Sigmoid colon (tissue), 7 donors: ENCODE measurements at places on chromosomes 11 and 22. TPM values are rescaled to one million over a fixed set of nuclear protein-coding genes. Genes with fewer than 3 reads are reported as not detected.

The ZP1 gene
- not detected for total RNA-seq

The SYNGR1 gene
- 21.9 TPM for total RNA-seq

DNA sequence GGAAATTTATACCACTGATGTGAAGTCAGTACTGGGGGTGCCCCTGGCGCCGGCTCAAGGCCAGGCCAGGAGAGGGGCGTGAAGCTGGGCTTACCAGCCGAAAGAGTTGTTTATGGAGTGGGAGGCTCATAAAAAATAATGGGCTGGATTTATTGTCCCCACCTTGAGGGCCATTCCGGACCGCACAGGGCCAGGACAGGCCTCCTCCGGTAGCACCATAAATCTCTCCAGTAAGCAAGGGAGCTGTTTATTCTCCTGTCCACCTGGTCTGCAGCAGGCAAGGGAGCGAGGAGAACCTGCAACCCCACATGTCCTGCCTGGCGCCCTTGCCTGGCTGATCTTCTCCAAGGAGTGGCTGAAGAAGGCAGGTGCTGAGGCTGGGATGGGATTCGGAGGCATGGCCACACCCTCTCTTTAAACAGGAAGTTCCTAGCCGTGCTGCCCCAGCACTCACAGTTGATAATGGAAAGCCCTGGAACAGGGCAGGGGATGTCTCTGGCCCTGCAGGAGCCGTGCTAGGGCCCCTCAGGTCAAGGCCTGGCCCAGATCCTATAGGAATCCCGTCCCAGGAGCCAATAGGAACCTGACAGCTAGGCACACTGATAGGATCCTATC is 65.1 kb downstream of the SCUBE1 start:
- peaks cover 4% of the 10 kb centered on the region for H3K27me3 ChIP-seq
- no peak overlapping the region for H3K4me3 ChIP-seq
- H3K36me3 ChIP-seq: no peaks in the 10 kb centered on the region
- no peak overlapping the region for H3K27ac ChIP-seq
- no peak for DNase-seq
- peaks cover 7% of the 10 kb centered on the region for H3K4me1 ChIP-seq

The MFRP gene
- total RNA-seq: 0.14 TPM

DNA sequence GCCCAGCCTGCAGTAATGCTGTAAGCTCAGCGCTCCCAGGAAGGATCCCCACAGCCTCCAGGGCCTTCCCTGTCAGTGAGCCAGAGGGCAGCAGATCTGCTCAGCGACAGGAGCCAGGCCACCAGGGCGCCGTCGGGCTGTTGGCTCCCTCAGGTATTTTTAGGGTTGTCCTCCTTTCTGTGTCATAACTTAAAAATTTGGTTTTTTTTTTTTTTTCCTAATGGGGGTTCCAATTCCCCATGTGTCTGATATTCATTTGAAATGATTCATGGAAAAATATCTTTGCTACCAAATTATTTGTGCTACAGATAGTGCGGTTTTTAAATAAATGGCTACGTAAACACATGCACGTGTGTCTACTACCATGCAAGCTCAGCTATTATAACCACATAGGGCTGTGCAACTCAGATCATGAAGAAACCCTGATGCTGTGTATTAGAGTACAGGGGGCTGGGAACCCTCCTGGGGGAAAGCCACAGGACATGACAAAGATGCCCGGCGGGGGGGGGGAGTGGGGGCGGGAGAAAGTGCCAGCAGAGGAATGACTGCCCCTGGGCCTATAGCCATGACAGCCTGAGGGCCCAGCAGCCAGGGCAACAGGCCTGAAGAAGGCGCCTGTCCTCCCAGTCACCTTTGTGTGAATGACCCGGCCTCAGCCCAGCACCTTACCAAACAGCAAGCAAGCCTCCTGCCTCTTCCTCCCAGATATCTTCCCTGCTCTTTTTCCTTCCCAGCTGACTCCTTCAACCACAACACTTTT is 89.3 kb downstream of the NAT10 start:
- no peaks in the 10 kb centered on the region for H3K36me3 ChIP-seq
- H3K27me3 ChIP-seq: no peaks in the 10 kb centered on the region
- H3K4me1 ChIP-seq: peaks cover 15% of the 10 kb centered on the region
- no peak overlapping the region for H3K27ac ChIP-seq

GRCh38 chr22:19143967-19144400 is 467 bp downstream of the ESS2 start:
- H3K4me1 ChIP-seq: no peaks in the 10 kb centered on the region
- peaks cover 3% of the 10 kb centered on the region for H3K27me3 ChIP-seq
- peak overlapping the region; percentile 82 for H3K27ac ChIP-seq
- peaks cover 34% of the 10 kb centered on the region for H3K36me3 ChIP-seq
- DNase-seq: no peak
- H3K4me3 ChIP-seq: peak overlapping the region; percentile 82

The FXYD2 gene
- total RNA-seq: 4.1 TPM

DNA sequence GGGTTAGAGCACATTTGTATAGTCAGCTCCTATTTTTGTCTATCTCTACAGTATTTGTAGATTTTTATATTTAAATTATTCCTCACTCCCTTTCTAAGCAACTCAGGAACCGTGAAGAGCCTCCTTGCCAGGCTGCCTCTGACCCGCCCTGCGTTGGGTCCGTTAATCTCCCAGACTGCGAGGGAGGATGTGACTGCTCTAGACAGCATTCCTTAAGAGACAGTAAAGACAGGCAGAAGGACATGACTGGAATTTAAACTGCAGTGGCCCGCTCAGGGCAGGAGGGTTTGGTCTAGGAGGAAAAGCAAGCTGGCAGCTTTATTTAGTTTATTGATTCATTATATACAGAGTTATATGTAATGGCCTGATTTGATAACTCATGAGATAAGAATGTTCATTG is 413.7 kb downstream of the TMEM135 start:
- H3K36me3 ChIP-seq: no peaks in the 10 kb centered on the region
- DNase-seq: no peak
- no peak overlapping the region for H3K4me3 ChIP-seq
- H3K27me3 ChIP-seq: no peaks in the 10 kb centered on the region

DNA sequence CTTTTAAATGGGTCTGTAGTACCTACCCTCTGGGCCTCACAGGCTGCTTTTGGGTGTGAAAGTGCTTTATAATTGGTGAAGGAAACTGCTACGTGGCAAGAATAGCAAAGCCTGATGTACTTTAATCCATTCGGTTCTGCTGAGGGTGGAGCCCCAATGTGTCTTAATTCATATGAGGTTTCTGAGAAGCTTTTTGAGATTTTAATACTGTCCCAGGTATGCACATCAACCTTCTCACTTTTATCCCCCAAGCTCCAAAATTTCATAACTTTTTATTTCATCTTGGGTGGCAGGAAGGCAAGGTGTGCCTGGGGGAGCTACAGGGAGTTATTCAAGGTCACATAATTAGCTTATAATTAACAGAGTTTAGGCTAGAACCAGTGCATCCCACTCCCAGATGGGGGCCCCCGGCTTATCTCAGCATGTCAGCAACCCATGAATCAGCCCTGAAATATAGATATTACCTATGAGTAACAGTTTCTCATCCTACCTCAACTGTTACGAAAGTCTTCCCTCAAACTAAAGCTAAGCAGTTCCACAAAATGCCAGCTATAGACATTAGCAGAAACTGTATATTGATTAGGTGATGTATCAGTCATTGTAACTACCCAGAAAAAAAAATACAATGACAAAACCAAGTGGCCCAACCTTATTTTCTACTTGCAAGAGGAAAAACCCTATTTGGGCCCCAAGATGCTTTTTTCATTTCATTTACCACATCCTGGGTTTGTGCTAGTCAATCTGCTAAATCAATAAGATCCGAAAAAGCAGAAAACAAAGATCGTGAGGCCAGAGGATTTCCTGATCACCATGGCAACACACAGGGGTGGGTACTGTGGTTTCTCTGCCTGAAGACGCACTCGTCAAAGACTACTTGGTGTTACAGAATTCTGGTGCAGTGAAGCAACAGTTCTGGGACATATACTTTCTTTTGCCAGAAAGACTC is 26.7 kb downstream of the CD44 start:
- DNase-seq: no peak
- H3K27ac ChIP-seq: peak overlapping the region; percentile 82
- H3K4me3 ChIP-seq: no peak overlapping the region
- H3K27me3 ChIP-seq: no peaks in the 10 kb centered on the region

The MOGAT2 gene
- not detected for total RNA-seq

The OR51B5 gene
- not detected for total RNA-seq

The KRTAP5-10 gene
- not detected for total RNA-seq

DNA sequence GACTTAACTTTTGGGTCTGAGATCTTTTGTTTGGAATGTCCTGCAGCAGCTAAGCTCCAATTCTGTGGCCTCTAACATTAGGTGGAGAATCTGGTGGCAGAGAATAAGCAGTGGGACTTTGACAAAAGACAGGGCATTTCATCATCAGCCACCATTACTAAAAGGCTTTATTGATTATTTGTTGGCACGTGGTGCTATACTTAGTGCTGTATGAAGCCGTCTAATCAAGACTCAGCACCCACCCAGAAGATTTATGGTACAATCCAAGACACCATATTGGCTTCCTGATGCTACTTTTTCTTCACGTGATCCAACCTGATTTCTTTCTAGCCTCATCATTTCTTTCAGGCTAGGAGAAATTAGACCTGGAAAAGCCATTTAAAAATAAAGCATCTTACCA is 80.7 kb upstream of the GRAMD1B start:
- no peaks in the 10 kb centered on the region for H3K27me3 ChIP-seq
- peaks cover 12% of the 10 kb centered on the region for H3K4me1 ChIP-seq
- no peak for DNase-seq
- H3K4me3 ChIP-seq: no peak overlapping the region
- H3K36me3 ChIP-seq: no peaks in the 10 kb centered on the region
- H3K27ac ChIP-seq: no peak overlapping the region

DNA sequence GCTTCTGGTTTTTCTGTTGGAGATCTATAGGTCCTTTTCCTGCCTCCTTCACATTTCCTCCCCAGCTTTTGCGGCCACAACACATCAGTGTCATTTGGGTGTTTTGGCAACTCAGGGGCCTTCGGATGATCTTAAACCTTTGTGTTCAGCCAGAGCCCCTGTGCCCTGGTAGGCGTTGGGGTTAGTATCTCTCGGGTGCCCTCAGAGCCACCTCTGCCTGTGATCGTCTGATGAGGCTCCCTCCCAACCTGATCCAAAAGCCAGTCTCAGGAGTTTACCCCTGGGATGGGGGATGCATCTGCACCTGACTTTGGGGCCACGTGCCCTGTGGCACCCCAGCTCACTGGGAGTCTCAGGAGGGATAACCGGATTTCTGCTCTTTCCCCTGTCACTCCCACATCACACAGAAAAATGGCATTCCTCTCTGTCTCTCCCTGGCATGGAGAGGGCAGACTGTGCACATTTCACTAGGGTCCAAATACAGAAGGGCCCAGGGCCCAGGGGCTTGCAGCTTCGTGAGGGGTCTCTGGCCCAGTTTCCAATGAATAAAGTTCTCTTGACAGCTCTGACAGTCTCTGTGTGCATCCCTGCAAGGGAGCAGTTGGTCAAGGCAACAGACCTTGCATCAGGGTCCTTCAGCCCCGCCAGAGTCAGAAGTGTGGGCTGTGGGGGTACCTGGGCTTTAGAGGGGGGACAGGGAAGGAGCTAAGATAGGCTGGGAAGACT is 2.6 kb downstream of the RNF26 start:
- no peaks in the 10 kb centered on the region for H3K4me1 ChIP-seq
- H3K27ac ChIP-seq: peak overlapping the region; percentile 88
- H3K27me3 ChIP-seq: peaks cover 12% of the 10 kb centered on the region
- H3K36me3 ChIP-seq: peaks cover 9% of the 10 kb centered on the region

GRCh38 chr11:57619331-57619730 is 21.8 kb downstream of the SERPING1 start:
- H3K27me3 ChIP-seq: no peaks in the 10 kb centered on the region
- H3K36me3 ChIP-seq: no peaks in the 10 kb centered on the region
- DNase-seq: no peak
- no peak overlapping the region for H3K27ac ChIP-seq
- H3K4me3 ChIP-seq: no peak overlapping the region

- DNase-seq: no peak
- no peak overlapping the region for H3K4me3 ChIP-seq
- H3K27me3 ChIP-seq: no peaks in the 10 kb centered on the region
- H3K36me3 ChIP-seq: no peaks in the 10 kb centered on the region
Measured at GRCh38 chr11:72618803-72619202, 55.4 kb downstream of the PDE2A start.

DNA sequence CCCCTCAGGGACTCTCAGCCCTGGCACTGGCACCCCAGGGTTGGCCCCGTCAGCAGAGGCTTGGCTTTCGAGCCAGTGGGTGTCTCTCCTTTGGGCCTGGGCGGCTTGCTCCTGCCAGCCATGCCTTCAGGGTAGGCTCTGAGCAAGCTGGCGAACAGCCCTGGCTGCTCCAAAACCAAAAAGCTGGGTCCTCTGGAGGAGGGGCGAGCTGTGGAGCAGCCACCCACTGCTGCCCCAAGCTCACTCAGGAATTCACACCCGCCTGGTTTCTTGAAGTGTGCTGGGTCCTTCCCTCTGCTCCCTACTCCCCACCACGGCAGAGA is 6.2 kb downstream of the YDJC start:
- peaks cover 14% of the 10 kb centered on the region for H3K4me1 ChIP-seq
- H3K36me3 ChIP-seq: no peaks in the 10 kb centered on the region
- H3K27ac ChIP-seq: no peak overlapping the region
- H3K27me3 ChIP-seq: no peaks in the 10 kb centered on the region

- no peak overlapping the region for H3K27ac ChIP-seq
- no peak overlapping the region for H3K4me3 ChIP-seq
- no peaks in the 10 kb centered on the region for H3K27me3 ChIP-seq
- no peak for DNase-seq
- H3K36me3 ChIP-seq: no peaks in the 10 kb centered on the region
Measured at GRCh38 chr11:30285416-30286121, 37.3 kb upstream of the ARL14EP start.

DNA sequence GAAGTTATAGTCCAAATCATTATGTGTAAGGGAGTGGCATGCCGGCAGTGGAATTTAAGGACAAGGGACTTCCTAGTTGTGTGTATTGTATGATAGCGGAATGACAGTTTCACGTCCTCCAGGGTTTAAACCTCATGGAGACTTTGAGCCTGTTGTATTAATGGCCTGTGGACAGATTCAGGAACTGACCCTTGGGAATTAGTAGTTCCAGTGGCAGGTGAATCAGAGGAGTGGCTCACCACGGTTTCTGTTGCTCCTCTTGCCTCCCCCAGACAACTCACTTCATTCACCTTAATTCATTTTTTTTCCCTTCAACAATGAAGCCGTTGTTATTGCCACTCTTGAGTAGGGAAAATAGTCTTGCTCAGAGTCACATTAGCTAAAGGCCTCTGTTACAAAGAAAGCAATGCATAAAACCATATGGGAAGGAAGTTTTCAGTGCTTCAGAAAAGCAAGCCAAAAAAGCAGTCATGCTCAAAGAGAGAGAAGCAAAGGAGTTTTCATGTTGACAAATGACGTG is 22.6 kb downstream of the AMOTL1 start:
- H3K27ac ChIP-seq: peak overlapping the region; percentile 30
- no peak overlapping the region for H3K4me3 ChIP-seq
- no peaks in the 10 kb centered on the region for H3K27me3 ChIP-seq

The YPEL1 gene
- 8.7 TPM for total RNA-seq

The KRTAP5-7 gene
- not detected for total RNA-seq

- peak; percentile 26 for DNase-seq
- H3K4me3 ChIP-seq: no peak overlapping the region
- H3K4me1 ChIP-seq: no peaks in the 10 kb centered on the region
- H3K27me3 ChIP-seq: no peaks in the 10 kb centered on the region
Measured at GRCh38 chr11:73991471-73992006, 8.9 kb upstream of the UCP2 start.

The IGSF9B gene
- total RNA-seq: 20.9 TPM
